ENCODE measurements at places on chromosomes 3 and 15.

DNA sequence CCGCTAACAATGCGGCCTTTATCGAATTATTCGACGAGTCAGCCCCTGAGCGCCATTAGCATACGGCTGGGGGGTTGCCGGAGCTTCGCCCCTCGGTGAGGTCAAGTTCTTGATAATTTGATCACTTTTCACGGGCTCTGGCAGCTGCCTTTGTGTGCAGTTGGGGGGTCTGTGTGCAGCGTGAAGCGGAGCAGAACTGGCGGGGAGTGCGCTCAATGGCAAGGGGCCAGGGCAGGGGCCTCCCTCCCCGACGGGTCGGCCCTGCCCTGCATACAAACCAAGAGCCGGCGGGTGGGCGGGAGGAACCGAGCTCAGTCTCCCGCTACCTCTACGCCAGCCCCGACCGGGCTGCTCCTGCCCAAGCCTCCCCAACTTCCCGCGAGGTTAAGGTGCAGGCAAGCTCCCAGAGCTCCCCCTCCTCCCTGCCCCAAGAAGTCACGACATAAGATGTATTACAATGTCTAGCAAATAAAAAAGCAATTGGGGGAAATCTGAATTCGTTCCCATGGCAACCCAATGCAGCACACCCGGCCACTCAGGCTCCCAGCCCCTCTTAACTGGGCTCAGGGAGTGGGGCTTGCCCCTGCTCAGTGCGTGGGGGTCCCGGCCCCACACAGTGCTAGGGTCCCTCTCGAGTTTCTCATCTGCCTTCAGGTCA lies 34.1 kb upstream of the POLG start:
- DNase-seq, result no peak

DNA sequence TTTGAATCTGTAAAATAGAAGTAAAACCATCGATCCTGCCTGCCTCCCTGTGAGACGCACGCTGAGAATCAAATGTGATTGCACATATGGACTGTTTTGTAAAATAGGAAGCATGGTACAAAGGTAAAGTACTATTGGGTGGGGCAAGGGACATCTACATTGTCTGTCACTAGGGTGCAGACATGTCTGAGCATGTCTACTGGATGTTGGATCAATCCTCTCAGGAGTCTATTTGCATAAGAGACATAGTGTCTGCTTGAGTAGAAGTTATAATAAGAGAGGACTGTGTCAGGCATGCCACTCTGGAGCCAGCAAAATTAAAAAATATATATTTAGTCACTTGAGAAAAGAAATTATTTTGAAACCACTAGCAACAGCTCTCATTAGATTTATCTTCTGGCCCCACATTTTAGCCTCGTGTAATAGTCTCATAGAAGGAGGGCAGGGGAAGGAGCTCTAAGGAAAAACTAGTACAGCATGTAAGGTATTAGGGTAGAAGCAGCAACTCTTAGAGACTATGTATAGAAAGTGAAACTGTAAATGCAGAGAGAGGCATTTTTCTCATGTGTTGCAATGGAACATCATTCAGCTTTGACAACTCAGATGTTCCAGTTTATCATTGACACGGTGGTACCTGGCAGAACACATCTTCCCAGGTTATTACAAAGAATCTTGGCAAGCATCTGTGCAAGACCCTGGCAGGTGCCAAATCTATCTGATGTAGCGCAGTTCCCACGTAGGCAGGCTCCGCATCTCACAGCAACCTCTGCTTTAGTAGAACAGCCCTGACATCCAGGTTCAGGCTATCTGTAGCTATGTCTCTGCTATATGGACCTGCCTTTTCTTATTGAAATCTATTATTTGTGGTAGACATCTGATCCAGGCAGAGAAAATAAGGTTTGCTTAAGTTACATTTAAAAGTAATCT lies 85.2 kb upstream of the CHL1 start:
- DNase-seq, result no peak

DNA sequence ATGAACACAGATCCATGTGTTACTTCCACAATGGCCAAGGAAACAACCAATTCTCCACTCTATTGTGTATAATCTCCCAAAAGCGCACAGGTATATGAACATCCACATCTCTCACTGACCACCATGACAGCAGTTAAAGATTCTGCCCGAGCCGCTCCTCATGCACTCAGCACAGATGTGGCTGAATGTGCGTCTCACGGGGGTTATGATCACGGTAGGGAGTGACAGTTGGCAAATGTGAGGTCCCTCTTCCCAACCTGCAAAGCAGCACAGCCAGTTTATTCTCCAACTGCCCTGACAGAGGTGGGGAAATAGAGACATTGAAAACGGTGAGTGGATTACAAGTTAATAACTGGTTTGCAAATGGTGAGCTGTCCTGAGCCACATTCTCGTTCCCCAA lies 17.6 kb downstream of the FOXP1 start:
- DNase-seq, result no peak

- DNase-seq, result no peak
Observed at GRCh38 chr3:189138901-189139610, 32.7 kb upstream of the TPRG1 start.

- no peak for DNase-seq
Observed at GRCh38 chr3:16124636-16125035, 49.8 kb upstream of the GALNT15 start.
